ENCODE measurements at places on chromosomes 1 and 21.

DNA sequence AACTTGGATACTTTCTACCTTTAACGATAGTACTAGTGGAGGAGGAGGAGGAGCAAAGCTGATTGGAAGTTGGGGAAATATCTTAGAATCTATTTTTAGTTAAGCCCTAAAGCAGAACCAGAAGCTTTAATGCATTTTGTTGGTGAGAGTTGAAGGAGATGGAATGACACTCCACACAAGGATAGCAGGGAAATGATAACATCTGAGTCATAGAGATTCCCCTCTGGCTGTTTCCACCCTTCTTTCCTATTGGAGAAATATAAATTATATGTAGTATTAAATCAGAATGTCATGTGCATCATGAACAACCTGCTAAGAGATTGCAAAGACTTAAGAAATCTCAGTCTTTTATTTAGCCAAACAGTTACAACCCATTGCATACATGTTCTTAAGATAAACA, 1357.7 kb downstream of the NCAM2 start:
- no peak for DNase-seq

DNA sequence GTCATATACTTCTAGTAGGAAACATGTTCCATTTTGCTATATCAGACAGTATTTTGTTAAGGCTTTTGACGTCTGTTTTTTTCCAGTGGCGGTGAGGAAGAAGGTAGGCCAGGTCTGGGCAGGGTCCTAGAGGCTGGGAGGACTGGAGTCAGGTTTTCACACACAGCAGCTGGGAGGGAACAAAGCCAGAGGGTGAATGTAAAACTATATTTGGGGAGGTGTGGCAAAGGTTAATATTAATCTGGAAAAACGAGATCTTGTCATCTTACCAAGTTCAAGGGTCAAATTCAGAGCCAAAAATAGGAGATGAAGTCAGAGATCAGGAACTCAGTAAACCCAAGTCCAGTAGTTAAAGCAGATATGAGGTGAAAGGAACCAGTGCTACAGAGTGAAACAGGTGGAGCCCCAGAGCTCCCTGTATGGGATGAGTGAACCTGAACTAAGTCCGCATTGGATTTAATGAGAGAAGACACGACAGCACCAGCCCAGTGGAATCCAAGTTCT, 10.7 kb upstream of the OTUD7B start:
- DNase-seq: no peak

DNA sequence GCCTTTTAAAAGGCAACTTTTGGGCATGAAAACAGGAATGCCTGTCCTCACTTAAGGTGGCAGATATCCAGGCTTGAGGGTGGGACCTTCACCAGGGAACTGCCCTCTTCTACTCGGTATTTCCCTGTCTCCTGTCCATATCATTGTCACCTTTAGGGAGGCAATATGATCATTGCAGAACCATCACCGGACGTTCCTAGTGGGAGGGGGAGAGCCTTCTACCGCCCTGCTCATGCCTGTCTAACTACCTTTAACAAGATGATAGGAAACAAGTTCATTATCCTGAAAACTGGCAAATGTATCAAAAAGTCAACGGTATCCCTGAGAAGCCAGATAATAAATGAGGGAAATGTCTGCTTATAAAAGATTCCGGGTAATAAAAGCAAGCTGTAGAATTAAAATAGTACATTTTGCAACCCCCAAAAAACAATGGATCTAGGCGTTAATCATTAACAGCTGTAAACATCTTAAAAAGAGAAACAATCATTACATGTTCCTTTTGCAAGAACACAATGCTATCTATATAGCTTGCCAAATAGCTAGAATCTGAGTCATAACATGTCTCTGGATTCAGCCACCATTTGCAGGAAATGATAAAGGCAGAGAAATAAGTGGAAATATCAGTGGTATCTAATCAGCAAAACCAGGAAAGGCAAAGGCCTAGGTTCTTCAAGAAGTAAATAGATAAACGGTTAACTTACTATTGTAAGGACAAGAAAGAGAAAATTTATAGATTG, 852.9 kb upstream of the ADGRL4 start:
- DNase-seq: no peak

DNA sequence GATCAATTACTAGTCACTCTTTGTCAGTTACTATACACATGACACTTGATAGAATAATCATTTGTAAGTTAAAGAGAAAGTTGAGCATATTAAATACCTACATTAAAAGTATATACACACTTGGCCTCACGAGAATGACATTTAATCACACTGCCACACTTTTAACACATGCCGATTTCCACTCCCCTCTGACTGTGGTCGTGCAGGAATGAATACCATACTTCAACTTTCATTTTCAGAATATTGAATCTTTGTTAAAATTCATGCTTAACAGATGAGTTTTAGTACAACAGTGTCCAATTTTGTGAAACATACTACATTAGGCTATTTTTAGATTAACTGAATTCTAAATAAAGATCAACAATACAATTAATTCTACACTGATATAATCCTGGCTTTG, 78.2 kb upstream of the SDC3 start:
- DNase-seq: no peak

DNA sequence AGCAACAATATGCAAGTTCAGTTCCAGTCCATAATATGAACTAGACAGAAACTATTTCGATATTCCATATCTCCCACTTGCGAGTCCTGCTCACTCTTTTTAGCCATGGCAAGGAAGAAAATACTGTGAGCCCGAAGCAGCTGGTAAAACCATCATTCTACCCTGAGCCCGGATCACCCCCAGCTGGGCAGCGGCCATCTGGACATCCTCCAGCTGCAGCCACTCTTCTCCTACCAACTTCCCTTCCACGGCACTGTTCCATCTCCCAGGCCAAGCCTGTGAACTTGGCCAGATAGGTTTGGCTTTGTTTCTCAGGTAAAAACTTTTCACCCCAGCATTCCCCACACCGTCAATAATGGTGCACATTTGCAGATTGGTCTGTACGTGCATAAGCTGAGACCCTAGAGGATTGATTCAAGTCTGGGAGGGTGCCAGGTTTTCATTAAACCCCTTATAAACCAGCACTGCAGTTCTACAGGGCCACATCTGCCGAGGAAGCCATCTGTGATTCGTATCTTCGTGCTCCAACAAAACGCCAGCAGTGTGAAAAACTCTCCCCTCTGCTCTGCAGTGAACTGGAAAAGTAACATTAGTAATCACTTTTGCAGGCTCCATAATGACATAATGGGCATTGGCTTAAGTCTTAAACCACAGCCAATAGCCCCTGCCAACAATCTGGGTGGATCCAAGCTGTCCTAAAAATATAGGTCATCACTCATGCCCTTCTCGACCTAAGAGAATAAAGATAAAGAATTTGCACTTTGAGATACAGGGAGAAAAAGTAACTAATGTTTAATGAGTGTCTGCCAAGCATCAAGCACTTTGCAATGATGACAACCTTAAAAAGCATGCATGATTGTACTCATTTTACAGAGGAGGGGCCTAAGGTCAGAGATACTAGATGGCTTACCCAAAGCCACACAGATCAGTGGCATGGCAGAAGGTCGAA, 205.1 kb downstream of the PLPP3 start:
- no peak for DNase-seq

Measured in CD8-positive, alpha-beta T cell (primary cell).